ENCODE measurements at places on chromosomes 12 and 14.

DNA sequence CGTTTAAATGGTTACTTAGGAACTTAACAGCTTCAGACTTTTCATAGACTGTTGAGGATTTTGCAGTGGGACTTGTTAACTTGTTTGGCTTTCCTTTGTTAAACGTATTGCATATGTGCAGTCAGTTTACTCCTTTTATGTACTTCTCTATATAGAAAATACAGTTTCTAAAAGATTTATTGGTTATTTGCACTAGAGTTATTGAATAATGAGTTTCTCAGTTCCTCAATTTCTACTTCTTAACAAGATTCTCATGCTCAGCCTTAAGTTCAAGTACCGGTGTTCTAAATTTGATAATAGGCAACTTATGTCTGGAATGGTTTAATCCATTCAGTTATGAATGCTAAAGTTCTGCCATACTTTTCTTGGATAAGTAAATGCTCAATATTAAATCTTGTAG lies 919 bp downstream of the PSMA3 start:
- no peak for DNase-seq

- DNase-seq: peak; percentile 21
Measured at GRCh38 chr12:111056618-111057521, 136.5 kb upstream of the MYL2 start.

GRCh38 chr14:105168496-105168978 lies at the start of gene JAG2:
JAG2 (minus strand) TSS chr14:105168776; CDS start chr14:105168420, 356 bp downstream.
- DNase-seq: peak; percentile 50

- no peak for DNase-seq
Measured at GRCh38 chr12:19665121-19665900, 226.0 kb downstream of the AEBP2 start.

GRCh38 chr14:91870001-91870400 lies 2.7 kb upstream of the TC2N start:
- peak; percentile 62 for DNase-seq

DNA sequence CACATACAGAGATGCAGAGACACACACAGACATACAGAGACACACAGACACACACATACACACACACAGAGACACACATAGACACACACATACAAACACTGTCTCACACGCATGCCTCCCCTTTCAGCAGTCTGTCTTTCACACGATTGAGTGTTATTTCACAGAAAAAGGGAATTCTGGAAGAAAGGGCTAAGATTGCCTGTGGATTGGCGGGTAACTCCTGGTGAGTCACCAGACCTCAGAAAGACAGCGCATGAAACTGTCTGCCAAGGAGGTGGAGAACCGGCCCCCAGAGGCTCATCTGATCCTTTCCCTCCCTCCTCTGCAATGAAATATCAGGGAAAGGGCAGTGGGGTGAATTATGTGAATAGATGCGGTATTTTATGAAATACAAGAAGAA lies 127.2 kb upstream of the GSC start:
- no peak for DNase-seq

GRCh38 chr14:99244367-99244901 lies 27.6 kb downstream of the BCL11B start:
- DNase-seq: no peak

- no peak for DNase-seq
Measured at GRCh38 chr12:103810111-103810510, 30.9 kb downstream of the NT5DC3 start.

- DNase-seq: no peak
Measured at GRCh38 chr12:43008953-43009845, 419.7 kb upstream of the PRICKLE1 start.

GRCh38 chr14:58964598-58964928 lies 223.9 kb upstream of the DAAM1 start:
- no peak for DNase-seq

DNA sequence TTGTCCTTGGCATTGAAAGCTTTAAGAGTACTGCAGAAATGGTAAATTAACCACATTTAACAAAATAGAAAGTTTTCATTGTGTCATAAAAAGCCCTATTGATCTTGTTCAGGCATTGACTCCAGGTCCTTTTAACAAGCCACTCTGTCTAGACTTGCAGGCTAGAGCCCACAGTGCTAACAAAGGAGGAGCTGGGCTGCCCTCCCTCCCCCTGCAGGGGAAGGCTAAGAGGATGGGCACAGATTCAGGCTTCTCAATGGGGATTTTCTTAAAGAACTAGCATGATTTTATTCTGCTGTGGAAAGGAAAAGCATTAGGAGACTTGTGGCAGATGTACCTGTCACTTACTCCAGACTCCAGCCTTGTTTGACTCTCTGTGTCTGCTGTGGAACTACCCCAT lies 463.6 kb downstream of the NRXN3 start:
- DNase-seq: no peak

DNA sequence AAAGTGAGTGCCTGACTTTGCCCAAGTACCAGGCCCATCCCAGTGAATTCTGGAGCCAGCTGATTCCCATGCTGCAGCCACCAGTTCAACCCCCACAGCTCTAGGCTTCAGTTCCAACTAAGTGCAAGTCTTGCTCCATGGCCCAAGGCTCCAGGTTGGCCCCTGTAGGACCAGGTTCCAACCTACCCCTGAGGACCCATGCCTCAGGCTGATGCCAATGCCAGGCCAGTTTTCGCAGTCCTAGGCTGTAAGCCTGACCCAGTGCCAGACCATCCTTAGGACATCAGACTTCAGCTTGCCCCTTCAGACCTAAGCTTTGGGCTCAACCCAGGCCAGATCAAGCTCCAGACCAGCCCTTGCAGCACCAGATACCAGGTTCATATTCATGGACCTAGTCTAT lies 352.6 kb downstream of the FSCB start:
- DNase-seq: no peak

DNA sequence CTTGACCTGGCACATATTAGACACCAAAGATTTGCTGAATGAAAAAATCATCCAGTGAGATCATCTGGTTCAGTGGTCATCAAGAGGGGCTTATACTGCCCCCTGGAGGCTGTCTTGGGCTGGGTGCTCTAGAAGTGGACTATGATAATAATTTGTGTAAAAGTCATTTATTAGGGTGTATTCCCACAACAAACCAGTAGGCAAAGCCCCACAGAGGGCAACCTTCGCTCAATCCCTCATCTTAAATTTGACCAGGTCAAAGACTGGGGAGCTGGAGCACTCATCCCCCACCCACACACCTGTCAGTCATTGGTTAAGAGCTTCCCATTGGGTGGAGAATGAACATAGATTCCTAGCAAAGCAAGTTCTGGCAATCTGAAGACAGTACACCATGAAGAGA lies 20.0 kb upstream of the FICD start:
- no peak for DNase-seq

DNA sequence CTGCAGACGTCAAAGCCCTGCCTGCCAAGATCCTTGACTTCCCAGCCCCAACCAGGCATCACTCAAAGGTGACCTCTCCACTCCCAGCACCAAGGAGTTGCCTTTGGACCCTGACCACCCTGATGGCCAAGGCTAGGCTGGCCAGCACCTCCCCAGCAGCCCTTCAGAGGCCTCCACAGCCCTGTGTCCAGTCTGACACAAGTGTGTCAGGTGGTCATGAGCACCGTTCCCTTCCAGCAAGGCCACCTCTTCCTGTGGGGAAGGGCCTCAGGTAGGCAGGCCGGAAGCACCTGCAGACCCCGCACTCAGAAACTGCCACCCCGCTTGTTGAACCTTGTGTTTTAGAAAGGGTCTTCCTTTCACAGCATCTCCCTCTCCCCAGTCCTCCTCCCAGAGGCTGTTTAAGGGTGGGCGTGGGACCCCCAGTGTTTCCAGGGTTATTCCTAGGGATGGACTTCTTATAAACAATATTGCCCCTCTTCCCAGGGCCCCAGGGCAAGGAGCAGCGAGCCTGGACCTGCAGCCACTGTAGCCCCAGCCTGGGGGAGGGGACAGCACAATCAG lies 13.2 kb upstream of the INF2 start:
- DNase-seq: no peak

- peak; percentile 64 for DNase-seq
Measured at GRCh38 chr12:108664338-108665258, 30.9 kb upstream of the SELPLG start.

GRCh38 chr12:124639122-124639806 lies 71.9 kb upstream of the NCOR2 start:
- no peak for DNase-seq

DNA sequence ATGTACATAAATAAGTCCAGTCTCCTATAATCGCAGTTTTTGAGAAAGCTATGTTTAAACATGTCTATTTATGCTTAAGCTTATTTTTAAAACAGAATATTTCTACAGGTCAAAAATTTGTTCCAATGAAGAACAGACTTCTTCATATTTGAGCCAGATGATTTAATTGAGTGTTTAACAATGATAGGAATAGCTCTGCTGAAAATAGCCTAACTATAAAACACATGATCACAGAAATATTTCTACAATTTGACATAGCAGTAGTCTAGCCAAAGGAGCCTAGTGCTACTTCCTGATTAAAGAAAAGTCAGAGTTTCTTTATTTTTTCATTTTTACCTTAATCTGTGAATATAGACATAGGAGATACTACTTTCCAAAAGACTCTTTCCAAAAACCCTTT lies 29.4 kb downstream of the DCP1B start:
- DNase-seq: no peak

DNA sequence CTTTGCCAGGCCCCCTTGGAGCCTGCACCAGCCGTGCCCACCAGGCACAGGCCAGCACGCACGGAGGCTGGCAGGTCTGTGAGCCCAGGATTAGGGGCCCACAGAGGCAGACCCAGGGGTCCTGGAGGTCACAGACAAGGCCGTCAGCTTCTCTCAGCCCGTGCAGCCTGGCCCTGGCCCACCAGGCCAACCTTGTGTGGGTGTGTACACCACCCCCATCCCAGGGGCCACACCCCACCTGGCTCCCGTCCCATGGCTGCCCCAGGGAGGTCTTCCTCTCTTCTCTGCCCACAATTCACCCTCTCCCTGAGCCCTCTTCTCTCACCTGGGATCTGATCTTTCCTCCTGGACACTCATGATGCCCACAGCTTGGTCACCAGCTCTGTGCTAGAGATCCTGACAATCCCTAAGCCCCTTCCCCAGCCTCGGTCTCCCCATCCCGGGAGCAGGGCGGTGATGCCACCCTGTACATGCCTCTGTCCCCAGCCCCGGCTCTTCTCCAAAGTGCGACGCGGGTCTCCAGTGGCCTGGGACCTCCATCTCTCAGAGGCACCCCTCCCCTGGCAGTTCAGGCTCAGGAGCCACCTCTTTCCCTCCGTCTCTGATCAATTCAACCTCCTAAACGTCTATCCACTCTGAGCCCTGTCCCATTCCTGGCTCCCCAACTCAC lies 31.1 kb upstream of the GPR132 start:
- no peak for DNase-seq

- no peak for DNase-seq
Measured at GRCh38 chr12:53051881-53052412, 2.1 kb downstream of the TNS2 start.

DNA sequence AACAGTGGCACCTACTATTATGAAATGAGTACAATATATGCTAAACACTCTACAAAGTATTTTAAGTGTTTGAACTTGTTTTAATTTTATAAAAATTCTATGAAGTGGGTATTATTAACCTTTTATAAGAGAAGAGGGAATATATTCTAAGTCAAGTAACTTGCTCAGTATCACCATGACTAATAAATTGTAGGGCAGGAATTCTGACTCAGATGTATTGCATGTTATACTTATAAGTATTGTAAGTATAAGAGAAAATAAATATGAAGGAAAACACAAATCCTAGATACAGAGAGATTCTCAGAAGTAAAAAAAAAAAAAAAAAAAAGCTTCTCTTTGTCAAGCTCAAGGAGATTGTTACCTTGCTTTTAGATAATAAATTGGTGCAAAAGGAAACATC lies 893.2 kb downstream of the SLC16A7 start:
- no peak for DNase-seq

DNA sequence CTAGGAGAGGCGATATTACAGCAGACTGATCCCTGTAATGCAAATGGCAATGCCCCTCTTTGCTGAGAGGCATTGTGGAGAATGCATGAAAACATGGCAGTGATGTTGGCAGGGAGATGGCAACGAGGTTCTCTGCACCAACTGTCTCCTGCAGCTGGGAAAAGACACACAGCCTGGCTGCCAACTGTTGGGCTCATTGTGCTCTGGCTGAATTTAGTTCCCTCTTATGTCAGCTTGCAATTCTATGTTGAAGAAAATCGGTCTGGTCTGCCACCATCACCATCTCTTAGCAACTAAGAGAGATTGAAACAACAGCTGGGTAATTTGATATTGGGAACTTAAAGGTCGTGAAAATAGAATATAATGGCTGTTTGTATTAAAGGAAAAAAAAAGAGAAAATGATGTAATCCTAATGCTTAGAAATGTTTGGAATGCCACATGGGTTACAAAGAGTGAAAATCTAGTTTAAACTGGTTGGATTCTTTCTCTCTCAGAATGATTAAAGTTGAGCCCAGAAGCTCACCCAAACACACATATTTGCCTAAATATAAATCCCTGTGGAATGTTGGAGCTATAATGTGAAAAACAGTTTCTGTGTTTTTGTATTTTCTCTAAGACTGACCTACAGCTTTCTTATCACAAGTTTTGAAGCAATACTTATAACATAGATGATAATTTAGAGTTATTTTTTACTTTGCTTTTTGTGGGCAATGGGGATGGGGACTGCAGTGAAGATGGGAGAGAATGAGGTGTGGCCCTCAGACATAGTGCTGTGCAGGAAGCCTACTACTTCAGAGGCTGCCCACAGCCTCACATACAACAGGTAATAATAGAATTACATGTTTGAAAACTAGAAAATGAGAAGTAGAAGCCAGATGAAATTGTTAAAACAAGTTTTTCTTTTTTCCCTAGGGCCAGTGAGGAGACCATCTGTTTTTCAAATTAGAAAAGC lies 143.7 kb downstream of the AKAP6 start:
- no peak for DNase-seq

GRCh38 chr14:105398726-105399465 lies 558 bp downstream of the TEX22 start:
- DNase-seq: no peak

DNA sequence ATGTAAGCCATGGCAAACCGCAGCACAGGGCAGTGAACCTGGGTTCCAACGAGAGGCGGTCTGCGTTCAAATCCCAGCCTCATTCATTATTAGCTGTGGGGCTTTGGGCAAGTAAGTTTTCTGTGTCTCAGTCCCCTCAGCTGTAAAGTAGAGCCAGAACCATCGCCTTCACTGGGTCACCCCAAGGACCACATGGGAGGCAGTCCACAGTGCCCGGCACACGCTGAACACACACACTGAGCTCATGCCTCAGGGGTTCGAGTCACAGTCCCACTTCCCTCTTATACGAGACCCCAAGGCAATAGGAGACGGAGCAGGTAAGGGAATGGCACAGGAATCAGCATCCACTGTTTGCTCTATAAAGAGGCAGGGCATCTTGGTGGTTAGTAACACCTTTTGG lies 19.1 kb downstream of the LRTM2 start:
- DNase-seq: no peak
